ENCODE measurements at places on chromosomes 4 and X.

DNA sequence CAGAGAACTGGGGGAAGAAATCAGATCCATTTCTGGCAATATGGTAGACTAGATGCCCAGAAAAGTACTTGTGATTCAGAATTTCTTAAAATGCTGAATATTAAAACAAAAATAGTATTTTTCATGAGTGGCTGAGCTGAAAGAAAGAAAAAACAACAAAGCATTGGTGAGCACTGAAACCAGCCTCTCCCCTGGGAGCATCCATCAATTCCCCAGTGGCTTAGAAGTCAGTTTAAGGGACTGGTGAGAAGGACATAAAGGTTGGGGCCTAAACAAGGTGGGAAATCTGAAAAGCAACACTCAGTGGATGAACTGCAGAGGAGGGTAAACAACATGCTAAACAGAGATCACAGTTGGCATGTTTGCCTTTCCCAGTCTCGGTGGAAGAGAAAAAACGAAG is 20.4 kb downstream of the LRBA start:
- DNase-seq: no peak

- DNase-seq: no peak
These were observed 25.1 kb downstream of the FHDC1 start for GRCh38 chr4:152961014-152961772.

DNA sequence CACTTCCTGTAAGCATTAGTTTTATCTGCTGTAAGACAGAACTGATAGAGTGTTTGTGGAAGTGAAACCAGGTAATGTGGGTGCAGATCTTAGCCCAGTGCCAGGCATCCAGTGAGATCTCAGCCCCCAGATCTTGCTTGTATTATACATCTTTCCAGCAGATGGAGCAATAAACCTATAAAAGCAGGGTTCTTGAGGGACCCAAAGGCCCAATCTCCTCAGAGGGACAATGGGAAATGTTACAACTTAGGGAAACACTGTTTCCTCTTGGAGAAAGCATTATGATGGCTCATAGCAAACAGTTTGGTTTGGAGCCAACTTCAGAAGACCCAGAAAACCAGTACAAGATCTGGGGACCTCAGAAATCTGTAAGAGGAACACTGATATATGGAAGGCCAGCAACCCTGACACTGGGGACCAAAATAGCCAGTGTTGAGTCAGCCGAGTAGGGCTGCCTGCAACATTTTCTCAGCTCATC is 206.3 kb downstream of the SLC7A11 start:
- no peak for DNase-seq

DNA sequence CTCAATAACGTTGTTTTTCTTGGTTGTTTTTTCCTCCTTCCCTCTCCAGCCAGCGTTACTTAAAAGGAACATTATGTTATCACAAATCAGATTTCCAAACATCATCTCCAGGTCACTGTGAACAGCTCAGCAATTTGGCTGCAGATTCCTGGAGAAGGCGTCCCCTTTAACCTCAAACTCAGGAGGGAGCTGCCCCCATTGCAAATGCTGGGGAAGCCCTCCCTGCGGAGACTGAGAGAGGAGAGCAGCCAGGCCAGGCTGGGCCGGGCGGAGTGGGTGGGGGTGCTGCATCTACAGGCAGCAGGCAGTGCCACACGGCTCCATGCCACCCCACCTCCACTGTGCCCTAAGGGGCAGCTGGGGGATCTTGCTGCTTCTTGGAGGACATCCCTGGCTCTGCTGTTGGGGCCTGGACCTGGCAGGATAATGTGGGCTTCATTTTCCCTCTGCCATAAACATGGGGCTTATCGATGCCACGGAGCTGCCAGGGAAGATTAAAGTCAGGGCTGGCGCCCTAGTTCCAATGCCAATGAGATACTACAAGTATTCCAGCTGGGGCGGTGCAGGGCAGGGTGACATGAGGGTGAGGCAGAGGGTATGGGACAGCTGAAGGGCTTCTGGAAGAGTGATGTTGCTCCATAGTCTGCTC is 148.8 kb downstream of the PJA1 start:
- DNase-seq: no peak

- no peak for DNase-seq
These were observed 294.3 kb upstream of the BOD1L1 start for GRCh38 chr4:13921805-13922204.

DNA sequence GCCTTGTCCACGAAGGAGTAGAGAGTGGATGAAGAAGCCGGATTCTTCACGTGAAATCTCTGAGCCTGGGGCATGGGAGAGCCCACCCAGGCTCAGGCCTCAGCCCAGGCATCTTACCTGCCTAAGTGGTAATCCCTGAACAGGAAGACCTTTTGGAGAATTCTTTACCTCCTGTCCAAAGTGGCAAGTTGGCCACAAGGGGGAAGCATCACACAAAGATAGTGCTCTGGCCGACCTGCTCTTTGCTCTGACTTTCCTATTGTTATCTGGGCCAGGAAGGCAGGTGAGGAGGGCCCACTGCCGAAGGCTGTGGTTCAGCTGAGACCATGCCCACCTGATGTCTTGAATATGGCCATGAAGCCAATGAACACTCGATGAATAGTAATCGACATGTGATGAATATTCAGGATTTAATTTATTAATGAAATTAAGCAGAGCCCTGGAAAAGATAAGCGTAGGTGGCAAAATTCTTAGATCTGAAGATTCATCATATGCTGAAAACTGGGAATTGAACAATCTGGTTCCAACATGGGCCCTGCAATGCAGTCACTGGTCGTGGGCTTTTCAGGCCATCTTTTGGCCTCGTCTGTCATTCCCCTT is 93.8 kb downstream of the PDGFRA start:
- no peak for DNase-seq

DNA sequence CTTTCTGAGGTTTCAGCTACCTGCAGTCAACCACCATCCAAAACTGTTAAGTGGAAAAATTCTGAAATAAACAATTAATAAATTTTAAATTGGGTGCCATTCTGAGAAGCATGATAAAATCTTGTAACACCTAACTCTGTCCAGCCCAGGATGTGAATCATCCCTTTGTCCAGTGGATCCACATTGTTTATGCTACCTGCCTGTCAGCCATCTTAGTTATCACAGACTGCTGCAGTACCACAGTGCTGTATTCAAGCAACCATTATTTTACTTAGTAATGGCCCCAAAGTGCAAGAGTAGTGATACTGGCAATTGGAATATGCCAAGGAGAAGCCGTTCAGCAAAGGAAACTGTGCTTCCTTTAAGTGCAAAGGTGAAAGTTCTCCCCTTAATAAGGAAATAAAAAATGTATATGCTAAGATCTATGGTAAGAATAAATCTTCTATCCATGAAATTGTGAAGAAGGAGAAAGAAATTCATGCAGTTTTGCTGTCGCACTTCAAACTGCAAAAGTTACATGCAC is 20.6 kb downstream of the CAMK2D start:
- no peak for DNase-seq

GRCh38 chrX:145533534-145533933 is 284.1 kb upstream of the SLITRK2 start:
- DNase-seq: no peak
